ENCODE measurements at places on chromosomes 3 and 15.
A peak's percentile ranks its signal among the peaks of the same experiment; 100 is the strongest.

- no peak for DNase-seq
These were observed 148.5 kb downstream of the SOX2 start for GRCh38 chr3:181860235-181860634.

DNA sequence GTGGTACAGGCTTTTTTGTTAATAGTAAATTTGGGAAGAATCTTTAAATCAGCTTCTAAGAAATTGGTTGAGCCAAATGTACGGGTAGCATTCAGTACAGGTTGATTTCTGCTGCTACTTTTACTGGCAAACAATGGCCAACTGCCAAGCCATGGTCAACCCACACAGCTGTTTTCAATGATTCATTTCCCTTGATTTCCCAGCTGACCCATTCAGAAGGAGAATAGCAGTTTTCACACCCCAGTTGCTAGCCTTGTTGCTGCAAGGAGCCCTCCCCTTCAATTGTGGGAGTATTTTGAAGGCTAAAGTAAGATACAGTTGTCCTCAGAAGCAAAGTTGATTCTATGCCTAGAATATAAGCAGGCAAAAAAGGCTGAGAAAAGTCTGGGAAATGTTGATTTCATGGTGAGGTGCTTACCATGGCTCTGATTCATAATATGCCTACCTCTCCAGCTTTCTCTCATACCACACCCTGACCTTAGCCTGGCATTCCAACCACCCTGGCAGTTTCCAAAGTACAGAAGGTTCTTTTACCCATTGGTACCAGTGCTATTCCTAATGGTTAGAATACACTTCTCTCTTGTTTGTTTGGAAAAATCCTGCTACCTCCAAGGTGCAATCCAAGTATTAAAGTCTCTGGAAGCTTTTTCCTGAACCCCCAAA, 320.3 kb upstream of the TGFBR2 start:
- no peak for DNase-seq

GRCh38 chr3:121992601-121993560, 29.2 kb downstream of the ILDR1 start:
- no peak for DNase-seq

- DNase-seq, result no peak
These were observed 291.6 kb upstream of the VEPH1 start for GRCh38 chr3:157794771-157795170.

GRCh38 chr3:145678401-145678800, 482.6 kb downstream of the PLOD2 start:
- no peak for DNase-seq

DNA sequence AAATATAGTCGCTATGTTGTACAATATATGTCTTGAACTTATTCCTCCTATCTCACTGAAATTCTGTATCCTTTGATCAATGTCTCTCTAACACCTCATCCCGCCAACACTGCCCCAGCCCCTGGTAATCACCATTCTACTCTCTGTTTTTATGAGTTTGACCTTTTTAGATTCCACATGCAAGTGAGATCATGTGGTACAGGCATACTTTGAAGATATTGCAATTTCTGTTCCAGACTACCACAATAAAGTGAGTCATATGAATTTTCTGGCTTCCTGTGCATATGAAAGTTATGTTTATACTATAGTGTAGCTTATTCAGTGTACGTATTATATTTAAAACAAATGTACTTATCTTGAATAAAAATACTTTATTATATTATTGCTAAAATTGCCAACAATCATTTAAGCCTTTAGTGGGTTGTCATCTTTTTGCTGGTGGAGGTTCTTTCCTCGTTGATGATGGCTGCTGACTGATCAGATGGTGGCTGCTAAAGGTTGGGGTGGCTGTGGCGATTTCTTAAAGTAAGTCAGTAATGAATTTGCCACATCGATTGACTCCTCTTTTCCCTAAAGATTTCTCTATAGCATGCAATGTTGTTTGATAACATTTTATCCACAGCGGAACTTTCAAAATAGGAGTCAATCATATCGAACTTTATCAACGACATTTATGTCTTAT, 257.2 kb downstream of the NFKBIZ start:
- no peak for DNase-seq

- DNase-seq, result peak; percentile 11
These were observed 74.2 kb upstream of the SATB1 start for GRCh38 chr3:18499301-18499700.

DNA sequence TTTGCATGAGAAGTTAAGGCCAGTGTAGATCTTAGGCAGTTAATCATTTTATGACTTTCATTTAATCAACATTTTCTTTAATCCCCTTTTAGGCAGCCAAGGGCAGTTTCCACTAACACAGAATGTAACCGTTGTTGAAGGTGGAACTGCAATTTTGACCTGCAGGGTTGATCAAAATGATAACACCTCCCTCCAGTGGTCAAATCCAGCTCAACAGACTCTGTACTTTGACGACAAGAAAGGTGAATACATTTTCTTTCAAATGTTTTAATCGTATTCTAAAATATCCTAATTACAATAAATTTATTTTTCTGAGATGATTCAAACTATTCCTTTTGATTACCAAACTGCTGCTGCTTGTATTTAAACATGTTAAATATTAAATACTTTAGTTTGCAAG, 843.2 kb downstream of the CADM2 start:
- DNase-seq, result no peak

DNA sequence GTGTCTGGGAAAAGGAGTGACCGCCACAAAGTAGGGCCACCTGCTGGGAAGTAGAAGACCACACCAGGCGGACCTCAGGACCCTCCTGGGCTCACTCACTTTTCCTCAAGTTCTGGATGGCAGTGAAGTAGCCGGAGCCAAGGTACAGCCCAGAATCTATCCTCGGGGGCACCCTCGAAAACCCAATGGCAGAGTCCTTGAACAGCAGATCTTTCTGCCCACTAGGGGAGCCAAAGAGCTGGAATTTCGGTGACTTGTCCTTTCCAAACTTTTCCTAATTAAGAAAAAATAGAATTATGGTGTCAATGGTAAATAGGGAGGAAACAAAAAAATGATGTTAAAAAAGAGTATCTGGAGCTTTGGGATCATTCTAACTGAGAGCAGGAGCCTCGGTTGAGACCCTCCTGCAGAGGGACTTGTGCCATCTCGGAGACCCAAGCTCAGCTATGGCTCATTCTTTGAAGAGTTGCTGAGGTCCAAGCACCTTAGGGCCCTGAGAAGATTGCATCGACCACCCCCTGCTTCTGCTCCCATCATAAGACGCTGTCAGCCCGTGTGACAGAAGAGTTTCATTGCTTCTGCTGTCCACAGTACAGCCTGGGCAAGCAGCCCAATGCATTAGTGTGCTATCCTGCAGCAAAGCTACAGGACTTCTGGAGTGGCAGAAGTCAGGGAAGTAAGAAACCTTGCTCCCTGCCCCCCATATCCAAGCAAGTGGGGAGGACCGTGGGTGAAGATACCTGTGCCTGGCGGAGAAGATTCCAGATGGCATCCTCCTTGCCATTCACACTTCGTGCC, 14.8 kb downstream of the LTF start:
- DNase-seq, result no peak

GRCh38 chr3:128730471-128730870, 4.5 kb downstream of the RAB7A start:
- DNase-seq, result no peak

DNA sequence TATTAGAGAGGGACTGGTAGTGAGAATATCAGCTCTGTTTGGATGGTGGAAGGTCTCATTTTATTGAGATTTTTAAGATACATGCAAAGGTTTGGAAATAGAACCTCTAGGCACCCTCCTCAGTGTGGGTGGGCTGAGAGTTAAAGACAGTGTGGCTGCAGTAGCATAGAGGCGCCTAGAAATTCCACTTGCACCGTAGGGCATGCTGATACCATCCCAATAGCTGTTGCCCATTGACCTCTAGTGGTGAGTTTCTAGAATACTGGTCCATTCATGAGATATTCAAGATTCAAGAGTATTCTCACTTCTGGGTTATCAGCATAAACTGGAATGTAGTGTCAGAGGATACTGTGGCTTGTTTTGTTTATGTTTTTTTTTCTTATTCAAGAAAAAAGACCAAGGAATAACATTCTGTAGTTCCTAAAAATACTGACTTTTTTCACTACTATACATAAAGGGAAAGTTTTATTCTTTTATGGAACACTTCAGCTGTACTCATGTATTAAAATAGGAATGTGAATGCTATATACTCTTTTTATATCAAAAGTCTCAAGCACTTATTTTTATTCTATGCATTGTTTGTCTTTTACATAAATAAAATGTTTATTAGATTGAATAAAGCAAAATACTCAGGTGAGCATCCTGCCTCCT, 87.2 kb downstream of the TGFBR2 start:
- DNase-seq, result peak; percentile 46

GRCh38 chr3:149466192-149466591, 8.3 kb upstream of the TM4SF4 start:
- no peak for DNase-seq

DNA sequence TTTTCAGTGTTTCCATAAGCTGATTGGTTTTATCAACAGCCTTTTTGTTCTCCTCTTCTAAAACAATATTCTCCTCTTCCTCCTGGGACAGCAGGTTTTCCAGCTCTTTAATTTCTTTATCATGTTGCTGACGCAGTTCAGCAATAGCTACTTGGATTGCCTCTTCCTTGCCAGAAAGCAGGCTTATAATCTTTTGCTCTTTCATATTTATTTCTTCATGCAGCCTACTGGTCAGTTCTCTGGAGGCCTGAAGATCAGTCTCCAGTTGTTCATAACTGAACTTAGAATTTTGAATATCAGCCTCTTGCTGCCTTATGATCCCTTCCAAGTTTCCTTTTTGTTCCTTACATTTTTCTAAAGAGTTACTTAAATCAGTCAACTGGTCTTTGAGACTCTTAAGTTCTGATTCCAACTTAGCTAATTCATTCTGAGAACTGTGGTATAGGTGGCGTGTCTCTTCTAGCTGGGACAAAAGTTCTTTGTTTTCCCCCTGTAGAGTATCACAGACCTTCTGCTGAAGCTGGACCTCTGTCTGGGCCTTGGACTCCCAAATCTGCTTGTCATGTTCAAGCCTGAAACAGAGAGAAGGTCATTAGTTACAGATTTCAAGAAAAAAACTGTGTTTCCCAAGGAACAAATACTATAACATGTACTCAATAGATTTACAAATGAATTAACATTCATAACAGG, 31.5 kb upstream of the HCLS1 start:
- no peak for DNase-seq

DNA sequence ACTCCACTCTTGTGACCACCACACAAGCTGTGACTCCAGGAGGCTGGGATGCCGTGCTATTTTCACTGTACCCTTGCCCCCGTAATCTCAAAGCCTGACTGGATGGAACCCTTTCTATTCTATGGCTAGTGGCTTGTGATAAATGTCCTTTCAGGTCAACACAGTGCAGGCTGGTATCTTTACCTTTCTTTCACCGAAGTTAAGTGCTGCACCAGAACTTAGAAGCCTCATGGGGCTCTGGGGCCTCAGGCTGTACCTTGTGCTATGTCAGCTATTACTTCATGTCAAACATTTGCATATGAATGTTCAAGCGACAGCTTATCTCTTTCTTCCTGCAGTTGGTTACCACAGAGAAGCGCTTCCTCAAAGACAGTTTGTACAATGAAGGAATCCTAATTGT, 66.8 kb downstream of the RPL39L start:
- DNase-seq, result no peak

GRCh38 chr15:55279746-55280351, 9.8 kb downstream of the RAB27A start:
- DNase-seq, result peak; percentile 7

DNA sequence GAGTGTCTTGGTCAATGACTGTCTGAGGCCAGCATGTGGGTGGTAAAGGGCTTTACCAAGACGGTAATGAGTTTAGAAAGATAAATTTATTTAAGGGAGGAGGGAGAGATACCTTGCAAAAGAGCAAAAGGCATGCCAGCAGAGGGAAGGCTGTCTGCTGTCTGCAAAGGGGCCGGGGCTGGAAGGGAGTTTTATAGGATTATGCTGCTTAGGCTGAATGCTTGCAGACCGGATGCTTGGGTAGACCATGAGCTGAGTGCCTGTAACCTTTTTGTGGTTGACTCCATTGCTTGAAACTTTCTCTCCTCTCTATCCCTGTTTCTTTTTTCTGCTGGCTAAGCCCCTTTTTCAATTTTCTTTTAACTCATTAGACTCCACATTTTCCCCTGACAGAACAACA, 1543.0 kb downstream of the OTOL1 start:
- DNase-seq, result no peak

DNA sequence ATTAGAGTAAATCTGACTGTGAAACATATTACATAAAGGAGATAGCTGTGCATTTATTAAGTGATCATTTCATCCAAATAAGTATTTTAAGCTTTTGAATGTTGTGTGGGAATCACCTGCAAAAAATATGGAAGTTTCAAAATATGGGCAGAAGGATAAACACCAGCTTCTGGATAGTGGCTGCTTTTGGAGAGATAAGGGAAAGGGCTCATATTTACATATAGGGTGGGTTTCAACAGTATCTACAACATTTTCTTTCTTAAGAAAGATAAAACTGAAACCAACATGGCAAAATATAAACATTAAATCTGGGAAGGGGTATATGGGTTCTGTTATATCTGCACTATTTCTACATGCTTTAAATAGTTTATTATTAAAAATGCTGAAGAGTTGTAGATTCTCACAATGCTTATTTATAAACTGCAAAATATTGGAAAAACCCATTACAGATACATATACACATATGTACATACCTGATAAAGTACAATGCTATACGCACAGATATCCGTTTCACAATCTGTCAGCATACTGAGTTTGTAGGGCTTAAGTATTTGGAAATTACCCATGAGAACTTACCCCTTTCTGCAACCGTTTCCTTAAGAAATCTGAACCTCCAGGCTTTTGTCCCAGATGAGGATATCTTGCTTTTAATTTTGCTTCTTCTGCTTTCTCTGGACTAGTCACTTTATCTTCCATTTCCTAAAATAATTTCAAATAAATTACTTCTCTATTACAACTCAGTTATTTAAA, 12.1 kb downstream of the ARPP19 start:
- no peak for DNase-seq

DNA sequence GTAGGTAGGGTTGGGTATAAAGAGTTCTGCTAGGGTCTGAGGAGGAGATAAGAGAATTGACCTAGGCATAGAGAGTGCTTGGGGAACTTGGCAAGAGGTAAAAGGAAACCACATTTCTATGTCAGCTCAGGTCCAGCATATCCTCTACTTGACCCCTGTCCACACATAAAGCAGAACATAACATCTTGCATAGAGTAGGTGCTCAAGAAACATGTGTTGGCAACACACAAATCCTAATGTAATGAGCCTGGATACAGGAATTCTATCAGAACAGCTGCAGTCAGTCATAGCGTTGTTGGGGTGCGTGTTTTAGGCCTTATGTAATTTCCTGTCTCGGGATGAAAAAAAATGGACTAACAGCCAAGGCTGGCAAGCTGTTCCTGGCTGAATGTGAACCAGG, 35.0 kb upstream of the PLCL2 start:
- no peak for DNase-seq

- DNase-seq, result no peak
These were observed 9.6 kb downstream of the NMD3 start for GRCh38 chr3:161230621-161231171.

- DNase-seq, result no peak
These were observed 1026.0 kb downstream of the TUSC7 start for GRCh38 chr3:117735481-117736101.
